Psoas muscle (tissue), 8 donors: ENCODE measurements at places on chromosomes 13 and 19. TPM values are rescaled to one million over a fixed set of nuclear protein-coding genes. Genes with fewer than 3 reads are reported as not detected.

DNA sequence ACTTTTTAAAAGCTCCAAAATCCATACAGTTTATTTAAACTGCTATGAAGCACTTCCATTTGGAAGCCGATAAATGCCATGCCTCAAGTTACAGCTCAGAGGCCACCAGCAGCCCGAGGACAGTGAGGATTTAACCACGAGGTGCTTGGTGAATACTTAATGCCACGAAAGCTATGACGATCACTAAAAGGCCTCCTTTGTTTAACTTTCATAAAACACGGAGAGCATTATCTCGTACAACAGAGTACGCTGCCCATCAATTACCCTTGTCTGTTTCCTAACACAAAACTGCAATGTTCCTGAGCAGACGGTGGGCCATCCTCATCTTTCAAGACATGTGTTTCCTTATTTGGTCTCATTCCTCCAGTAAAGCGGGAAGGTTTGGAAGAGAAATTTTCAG lies 58.4 kb downstream of the PEPD start:
- DNase-seq, result no peak

The HNRNPA1L2 gene
- polyA plus RNA-seq, result 1.9 TPM

The COMP gene
- polyA plus RNA-seq, result 0.94 TPM

The ZNF730 gene
- not detected for polyA plus RNA-seq

The FFAR1 gene
- not detected for polyA plus RNA-seq

The MTUS2 gene
- 0.14 TPM for polyA plus RNA-seq

- DNase-seq, result no peak
These were observed 42.4 kb downstream of the ZC3H13 start for GRCh38 chr13:46010148-46010547.

The LHFPL6 gene
- 17.3 TPM for polyA plus RNA-seq

The CXCL17 gene
- polyA plus RNA-seq, result 0.11 TPM

The ZNF208 gene
- polyA plus RNA-seq, result 0.25 TPM

DNA sequence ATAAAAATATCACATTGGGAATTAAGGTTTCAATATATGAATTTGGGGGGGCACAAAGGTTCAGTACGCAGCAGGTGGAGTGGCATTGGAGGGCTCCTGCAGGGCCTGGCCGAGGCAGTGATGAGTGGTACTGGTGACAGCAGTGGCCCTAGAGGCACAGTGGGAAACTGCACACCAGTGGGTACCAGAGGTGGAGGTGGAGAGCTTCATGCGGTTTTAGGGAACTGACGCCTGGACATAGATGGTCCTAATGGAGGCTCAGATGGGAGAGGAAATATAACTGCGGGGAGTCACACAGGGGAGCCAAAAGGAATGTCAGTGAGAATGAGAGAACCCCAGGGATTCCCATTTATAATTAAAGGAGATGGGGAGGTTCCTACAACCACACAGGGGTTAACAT lies 156.2 kb downstream of the COG6 start:
- no peak for DNase-seq

DNA sequence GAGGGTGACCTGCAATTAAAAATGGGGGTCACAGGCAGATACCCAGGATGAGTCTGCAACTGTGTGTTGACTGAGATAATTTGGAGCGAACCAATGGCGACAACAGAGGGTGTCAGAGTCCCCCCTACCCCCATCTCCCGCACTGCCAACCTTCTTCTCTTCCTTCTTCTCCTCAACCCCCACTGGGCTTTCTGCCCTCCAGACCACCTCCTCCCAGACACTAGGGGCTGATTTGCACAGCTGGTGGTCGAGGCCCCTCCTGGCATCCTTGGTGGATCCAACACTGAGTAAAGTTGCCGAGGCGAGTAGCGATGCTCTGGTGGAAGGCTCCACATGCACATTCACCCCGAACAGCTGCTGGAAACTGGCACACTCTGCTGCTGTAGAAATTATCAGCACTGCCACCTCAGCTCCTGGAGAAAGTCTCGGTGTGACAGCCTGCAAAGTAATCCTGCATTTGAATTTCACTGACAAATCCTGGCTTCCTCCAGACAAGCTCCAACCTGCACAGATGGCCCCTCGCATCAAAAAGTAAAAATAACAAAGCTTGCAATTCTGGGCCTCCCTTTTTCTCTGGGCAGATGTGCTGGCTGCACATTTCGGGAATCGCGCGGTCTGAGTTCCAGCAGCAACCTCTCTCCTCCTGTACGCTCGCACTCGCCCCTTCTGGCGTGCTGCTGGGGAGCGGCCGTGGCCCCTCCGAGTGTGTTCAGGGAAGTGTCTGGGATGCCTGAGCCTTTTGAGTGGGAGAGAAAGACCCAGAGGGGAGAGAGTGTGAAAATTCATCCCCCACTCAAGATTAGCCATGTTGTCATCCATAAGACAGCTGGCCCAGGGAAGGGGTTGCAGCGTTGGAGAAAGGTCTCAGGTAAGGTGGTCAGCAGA lies 28.5 kb downstream of the CCNE1 start:
- no peak for DNase-seq

DNA sequence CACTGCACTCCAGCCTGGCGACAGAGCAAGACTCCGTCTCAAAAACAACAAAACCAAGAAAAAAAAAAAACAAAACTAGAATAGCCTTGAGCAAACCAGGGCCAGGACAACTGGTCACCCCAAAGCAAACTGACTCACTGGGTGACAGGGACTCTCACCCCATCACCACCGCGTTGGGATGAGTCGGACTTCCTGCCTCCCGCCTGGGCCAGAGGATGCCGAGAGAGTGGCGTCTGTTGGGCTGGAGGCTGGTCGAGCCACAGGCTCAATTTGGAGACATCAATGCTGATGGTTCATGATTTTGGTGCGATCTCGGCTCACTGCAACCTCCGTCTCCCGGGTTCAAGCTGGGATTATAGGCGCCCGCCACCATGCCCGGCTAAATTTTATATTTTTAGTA lies 11.6 kb downstream of the TMPRSS9 start:
- DNase-seq, result no peak

GRCh38 chr13:33233547-33233946 lies 52.0 kb downstream of the STARD13 start:
- no peak for DNase-seq

DNA sequence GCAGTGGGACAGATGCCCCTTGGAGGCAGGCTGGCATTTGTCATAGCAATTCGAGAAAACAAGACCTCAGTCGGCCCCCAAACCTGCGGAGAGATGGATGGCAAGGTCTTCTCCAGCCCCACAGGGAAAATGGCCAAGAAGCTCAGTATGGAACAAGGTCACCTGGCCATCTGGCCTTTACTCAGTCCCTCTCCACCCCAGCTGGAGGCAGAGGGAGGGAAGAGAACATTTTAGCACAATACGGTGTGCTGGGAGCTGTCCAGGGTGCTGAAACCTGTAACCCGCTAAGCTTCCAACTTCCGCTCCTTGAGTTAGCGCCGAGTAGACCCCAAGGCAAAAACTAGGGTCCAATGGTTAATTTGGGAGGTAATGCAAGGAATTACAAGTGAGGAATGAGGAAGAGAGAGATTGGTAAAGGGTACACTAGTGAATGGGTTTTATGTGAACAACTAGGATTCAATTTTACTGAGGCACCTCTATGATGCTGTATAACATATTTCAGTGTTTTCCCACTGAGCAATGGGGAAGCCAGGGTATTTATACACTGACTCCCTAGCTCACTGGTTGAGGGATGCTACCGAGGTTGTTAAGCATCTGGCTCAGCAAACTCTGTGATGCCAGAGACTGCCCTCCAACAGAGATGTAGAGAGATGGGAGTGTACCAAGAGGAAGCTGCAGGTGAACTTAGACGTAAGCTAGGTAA lies 64.3 kb downstream of the CACNA1A start:
- no peak for DNase-seq

GRCh38 chr13:21138561-21138960 lies 37.8 kb downstream of the SKA3 start:
- no peak for DNase-seq

The SRRM5 gene
- 0.10 TPM for polyA plus RNA-seq

The C2CD4C gene
- 0.97 TPM for polyA plus RNA-seq

GRCh38 chr13:109126891-109127641 lies 497.7 kb downstream of the MYO16 start:
- no peak for DNase-seq

DNA sequence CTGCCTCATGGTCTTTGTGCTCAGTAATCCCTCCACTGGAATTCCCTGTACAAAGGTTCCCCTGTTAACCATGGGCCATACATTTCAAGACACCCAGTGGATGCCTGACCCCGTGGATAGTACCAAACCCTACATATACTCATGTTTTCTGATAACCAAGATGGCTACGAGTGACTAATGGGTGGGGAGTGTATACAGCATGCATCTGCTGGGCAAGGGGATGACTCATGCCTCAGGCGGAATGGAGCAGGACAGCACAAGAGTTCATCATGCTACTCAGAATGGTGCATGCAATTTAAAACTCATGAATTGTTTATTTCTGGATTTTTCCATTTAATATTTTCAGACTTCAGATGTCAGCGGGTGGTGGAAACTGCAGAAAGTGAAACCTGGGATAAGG lies 13.3 kb upstream of the FGF9 start:
- no peak for DNase-seq

GRCh38 chr13:109922518-109922917 lies 136.1 kb upstream of the IRS2 start:
- no peak for DNase-seq

DNA sequence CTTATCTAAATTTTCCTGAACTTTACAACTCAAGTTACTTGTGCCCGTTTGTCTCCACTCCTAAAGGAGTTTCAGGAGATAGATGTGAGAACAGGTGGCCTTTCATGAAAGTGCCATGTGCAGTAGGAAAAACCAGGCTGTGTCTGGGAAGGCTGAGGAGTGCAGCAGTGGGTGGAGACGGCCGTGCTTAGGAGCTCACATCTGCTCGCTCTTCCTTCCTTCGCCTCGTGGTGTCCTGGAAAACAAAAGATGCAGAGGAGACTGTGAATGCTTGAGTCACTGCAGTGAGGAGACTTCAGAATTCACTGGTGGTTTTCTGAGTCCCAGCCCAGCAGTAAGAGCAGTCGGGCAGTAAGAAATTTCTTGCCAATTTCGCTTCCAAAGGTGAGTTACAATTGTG lies 138.4 kb upstream of the RNF113B start:
- DNase-seq, result no peak

DNA sequence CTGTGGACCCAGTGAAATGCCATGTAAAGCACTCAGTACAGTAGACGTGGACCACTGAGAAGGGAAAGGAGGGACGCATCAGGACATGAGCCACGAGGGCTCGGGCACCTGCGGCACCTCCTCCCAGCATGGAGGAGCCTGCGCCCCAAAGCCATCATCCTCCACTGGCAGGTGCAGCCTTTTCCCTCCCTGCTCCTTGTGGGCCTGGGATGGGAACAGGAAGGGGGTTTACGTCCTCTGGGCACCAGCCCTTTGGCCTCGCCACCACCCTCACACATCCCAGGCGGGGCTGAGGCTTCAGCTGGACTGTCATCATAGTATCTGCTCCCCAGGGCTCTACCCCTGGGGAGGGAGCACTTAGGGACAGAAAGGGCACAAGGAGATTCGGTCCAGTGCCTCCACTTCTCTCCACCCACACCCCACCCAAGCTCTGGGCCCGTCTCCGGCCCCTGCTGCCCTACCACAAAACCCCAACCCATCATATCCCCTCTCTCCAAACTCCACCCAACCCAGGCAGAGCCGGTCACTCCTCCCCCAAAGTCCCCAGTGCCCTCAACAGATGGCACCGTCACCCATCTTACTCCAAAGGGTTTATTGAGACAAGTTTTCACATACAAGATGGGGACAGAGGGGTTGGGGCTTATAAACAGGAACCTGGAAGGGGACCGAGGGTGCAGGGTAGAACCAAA lies 2.2 kb upstream of the PRKD2 start:
- no peak for DNase-seq

The INSR gene
- polyA plus RNA-seq, result 3.7 TPM

GRCh38 chr13:104983601-104984000 lies 1551.9 kb downstream of the EFNB2 start:
- no peak for DNase-seq

The FAM216B gene
- polyA plus RNA-seq, result not detected

GRCh38 chr19:37896180-37896579 lies 10.2 kb downstream of the WDR87 start:
- DNase-seq, result no peak

DNA sequence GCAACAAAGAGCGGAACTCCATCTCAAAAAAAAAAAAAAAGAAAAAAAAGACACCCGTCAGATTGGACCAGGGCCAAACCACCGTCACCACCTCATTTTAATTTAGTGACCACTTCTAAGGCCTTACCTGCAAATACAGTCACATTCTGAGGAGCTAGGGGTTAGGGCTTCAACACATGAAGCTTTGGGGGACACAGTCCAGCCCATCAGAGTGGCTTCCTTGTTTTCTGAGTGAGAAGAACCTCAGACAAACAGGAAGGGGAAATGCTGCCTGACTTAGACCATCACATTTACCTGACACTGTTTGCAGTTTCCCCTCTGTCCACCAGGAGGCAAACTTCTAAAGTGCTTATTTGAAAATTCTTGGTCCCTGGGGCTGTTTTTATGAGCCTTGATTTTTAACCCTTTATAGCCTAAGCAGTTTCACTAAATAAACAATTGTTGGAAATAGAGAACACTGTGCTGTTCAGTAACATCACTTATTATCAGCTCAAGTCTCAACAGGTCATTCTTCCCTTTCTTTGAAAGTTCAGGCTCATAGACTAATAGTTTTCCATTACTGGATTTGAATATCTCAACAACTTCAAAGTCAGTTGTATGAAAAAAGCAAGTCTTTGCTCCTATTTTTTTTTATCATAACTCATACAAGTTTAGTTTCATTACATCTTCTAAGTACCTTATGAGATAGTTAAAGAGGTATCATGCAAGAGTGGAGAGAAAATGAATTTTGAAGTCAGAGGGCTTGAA lies 74.9 kb upstream of the WASF3 start:
- no peak for DNase-seq

GRCh38 chr19:28208745-28209144 lies 1004.2 kb downstream of the UQCRFS1 start:
- no peak for DNase-seq

The RGL3 gene
- polyA plus RNA-seq, result 2.4 TPM

- no peak for DNase-seq
These were observed at the start of gene IGFLR1 for GRCh38 chr19:35742121-35742724. TSS of gene IGFLR1 (minus strand) at chr19:35742452. CDS start at chr19:35741180, 1,272 bp downstream.

The PLEKHG2 gene
- 2.4 TPM for polyA plus RNA-seq

The IZUMO2 gene
- polyA plus RNA-seq, result not detected

GRCh38 chr13:98279473-98280175 lies 102.6 kb upstream of the RNF113B start:
- no peak for DNase-seq

The PSG6 gene
- polyA plus RNA-seq, result not detected

- no peak for DNase-seq
These were observed 472.7 kb upstream of the NBEA start for GRCh38 chr13:34469196-34469986.

The VAV1 gene
- polyA plus RNA-seq, result 0.38 TPM

The TTC9B gene
- not detected for polyA plus RNA-seq

GRCh38 chr13:44180876-44181536 lies 192.6 kb upstream of the SERP2 start:
- no peak for DNase-seq

DNA sequence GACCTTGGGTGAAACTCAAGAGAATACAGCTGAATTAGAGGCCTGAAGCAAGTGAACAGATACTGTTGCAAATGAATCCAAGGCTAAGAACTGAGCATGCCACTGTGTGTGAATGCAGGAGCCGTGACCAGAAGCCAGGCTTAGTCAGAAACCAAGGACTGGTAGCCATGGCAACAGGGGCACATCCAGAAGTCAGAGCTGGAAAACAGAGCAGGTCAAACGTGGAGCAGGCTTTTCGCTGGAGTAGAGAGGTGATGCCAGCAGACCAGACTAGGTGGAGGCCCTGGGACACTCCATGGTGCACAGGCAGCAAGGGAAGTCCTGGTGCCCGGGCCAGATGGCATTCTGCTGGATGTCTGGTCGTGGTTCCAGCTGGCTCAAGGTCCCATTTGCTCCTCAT lies 564.1 kb downstream of the PCDH9 start:
- peak; percentile 47 for DNase-seq
